Dermis blood vessel endothelial cell (primary cell): ENCODE measurements at places on chromosomes 4 and X. TPM values are rescaled to one million over a fixed set of nuclear protein-coding genes. Genes with fewer than 3 reads are reported as not detected.

CLIC2 gene
- total RNA-seq: 19.2 and 23.6 TPM in 2 replicates

OSTC gene
- total RNA-seq: 205 and 289 TPM in 2 replicates

OPRPN gene
- not detected in 2 replicates for total RNA-seq

- peak; percentile 80 for DNase-seq
These were observed 35.8 kb downstream of the ATXN3L start for GRCh38 chrX:13283950-13284546.

DNA sequence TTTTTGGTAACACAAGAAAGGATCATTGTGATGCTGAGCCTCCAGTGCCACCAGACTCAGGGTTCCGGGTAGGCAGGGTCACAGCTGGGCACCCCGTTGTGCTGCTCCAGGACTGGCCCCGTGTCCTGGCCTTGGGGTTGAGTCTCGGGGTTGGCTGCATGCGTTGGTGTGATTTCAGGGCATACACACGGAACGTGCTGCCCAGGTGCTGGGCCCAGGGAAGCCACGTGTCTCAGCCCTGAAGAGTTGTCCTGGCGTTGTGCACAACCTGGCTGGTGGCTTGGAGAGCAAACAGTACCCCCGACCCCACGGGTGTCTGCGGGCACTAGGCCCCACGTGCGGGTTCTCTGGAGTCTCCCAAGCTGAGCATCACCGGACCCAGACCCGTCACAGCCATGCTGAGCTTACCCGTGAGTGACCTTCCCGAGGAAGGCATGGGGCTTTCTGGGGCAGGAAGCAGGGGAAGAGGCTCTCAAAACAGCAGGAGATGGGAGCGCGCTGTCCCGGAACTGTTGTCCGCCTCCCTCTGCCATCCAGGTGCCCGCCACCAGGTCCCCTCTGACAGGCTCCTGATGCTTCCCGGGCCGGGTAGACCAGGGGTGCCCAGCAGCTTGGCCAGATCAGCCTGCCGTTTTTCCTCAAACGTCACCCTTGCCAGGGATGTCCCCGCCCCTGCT lies 66.1 kb upstream of the ENPP6 start:
- peak; percentile 37 for DNase-seq

GRCh38 chr4:130545596-130545995 lies 1449.6 kb downstream of the C4orf33 start:
- no peak for DNase-seq

- no peak for DNase-seq
These were observed 86.4 kb downstream of the SMIM20 start for GRCh38 chr4:26000274-26000950.
